ENCODE measurements at places on chromosomes 12 and 14.

- peak; percentile 69 for DNase-seq
Observed at GRCh38 chr12:48198672-48198971, 4.5 kb downstream of the OR10AD1 start.

GRCh38 chr12:40586823-40587222 lies 105.4 kb upstream of the CNTN1 start:
- no peak for DNase-seq

DNA sequence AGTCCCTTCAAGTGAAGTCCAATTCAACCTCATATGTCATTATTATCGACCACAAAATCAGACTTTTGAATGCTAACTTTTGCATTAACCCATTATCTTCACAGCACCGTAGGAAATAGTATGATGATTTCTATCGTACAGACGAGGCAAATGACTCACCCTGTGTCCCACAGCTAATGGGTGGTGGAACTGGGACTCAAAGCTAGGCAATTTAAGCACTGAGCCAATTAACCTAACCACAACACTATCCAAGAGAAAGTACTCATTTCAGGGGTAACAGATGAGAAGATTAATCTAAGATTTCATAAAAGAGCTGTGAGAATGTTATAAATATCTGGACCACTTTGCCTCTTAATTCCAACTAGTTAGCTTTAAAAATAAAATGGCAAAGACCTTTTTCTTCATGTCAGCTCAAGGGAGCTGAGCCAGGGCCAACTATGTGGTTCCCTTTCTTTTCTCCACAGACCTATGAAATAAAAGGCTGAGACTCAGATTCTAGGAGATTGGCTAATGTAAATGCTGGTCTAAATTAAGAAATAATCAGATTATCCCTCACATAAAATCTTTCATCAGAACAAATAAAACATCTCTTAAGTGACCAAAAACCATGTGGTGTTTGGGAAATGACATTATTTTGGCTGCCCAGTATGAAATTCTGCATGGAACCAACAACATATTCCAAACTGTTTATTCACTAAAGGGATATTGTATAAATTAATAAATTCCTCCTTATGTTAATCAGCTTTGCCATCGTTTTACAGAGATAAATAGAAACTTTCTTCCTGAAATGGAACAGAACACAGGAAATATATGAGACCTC lies 4.9 kb downstream of the PTGER2 start:
- no peak for DNase-seq

GRCh38 chr12:28440081-28440608 lies 249.9 kb downstream of the CCDC91 start:
- no peak for DNase-seq

GRCh38 chr14:61927060-61927459 lies 164.8 kb downstream of the SNAPC1 start:
- DNase-seq = no peak

DNA sequence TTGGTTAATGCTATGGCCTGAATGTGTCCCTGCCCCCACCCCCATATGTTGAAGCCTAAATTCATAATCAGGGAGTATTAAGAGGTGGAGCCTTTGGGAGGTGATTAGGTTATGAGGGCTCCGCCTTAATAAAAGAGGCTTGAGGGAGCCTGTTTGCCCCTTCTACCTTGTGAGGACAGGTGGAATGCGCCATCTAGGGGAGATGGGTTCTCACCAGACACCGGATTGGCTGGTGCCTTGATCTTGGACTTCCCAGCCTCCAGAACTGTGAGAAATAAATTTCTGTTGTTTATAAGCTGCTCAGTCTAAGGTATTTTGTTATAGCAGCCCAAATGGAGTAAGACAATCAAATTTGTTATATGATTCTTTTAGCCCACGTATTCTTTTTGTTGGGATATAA lies 148.3 kb downstream of the PTCSC3 start:
- DNase-seq = no peak

DNA sequence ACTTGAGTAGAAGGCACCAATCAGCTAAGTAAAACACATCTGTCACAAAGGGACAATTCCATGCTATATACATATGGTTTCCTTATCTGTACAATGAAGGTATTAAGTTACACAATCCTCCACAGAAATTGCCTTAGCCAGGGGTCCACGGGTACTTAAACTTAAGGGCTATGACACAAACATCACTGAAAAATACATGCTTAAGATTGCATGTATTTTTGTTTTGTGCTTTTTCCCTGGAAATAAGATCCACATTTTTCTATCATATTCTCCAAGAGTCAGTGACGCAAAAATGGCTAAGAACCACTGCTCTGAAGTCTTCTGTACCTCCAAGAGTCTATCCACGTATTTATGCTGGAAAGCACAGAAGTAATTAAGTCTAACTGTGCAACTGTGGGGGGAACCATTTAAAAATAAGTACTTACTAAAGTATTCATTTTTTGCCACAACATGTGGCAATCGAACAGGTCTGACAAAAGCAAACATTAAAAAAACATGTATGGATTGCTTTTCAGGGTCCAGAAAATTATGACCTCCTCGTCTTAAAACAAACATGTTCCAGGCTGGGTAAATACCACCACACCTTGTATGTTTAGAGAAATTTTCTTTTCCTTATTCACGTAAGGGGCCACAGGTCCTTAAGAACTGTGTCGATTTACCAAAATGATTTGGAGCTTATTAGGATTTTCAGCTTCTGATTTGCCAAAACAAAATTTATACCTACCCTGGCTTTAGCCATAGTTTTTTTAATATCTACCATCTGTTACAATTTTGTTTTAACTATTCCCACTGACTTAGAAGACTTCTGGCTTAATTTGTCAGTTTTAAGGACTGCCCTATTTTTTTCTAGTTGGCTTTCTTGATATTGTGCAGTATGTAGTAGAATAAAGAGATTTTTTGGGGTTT lies 2.8 kb downstream of the SLC38A2 start:
- DNase-seq = no peak

- no peak for DNase-seq
Observed at GRCh38 chr12:122265886-122266229, 436 bp downstream of the VPS33A start.

DNA sequence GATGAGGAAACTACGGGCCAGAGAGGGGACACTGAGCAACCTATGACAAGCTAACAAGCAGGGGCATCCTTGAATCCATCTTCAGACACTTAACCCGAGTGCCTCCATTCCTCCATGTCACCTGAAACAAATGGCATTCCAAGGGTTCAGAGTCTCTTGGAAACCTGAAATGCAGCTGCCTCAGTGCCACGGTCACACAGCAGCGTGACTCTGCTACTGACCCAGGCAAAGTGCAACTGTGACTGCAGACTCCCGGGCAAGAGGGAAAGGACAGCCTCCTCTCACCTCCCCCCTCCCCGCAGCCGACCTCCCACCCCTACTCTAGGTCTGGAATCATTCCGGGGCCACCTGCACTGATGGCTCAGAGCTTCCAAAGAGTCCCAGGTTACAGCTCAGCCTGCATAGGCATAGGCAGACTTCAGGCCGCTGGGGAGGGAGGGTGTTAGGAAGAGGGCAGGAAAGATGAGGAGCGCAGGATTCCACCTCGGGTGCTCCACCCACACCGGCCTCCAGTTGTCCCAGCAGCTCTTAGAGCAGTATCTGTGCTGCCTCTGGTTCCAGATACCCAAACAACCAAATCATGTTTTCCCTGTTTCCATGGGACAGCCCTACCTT lies 53.2 kb downstream of the KCNK10 start:
- no peak for DNase-seq

DNA sequence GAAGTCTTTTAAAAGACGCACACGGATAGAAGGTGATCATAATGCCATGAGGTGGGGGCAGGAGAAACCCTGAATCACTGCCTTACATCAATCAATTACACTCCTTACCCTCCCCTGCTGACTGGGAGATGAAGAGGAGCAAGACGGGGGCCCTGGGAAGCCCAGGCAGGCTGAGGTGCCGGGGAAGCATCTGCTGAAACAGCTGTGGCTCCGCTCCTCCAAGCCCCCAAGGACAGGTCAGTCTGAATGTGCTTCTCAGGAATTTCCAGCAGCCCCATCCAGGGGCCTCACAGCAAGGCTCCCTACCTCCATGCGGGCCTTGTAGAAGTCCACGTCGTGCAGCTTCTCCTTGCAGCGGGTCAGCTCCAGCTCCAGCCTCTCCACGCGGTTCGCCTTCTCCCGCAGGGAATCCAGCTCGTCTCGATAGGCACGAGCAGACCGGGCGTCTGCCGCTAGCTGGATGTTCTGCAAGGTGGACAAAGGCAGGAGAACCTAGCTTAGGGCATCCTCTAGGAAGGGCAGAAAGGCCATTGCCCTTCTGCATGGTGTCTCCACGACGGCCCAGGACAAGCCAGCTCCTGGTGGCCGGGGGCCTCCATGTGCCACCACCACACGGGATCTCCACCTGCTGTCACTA lies 79.8 kb downstream of the CCDC88C start:
- no peak for DNase-seq

DNA sequence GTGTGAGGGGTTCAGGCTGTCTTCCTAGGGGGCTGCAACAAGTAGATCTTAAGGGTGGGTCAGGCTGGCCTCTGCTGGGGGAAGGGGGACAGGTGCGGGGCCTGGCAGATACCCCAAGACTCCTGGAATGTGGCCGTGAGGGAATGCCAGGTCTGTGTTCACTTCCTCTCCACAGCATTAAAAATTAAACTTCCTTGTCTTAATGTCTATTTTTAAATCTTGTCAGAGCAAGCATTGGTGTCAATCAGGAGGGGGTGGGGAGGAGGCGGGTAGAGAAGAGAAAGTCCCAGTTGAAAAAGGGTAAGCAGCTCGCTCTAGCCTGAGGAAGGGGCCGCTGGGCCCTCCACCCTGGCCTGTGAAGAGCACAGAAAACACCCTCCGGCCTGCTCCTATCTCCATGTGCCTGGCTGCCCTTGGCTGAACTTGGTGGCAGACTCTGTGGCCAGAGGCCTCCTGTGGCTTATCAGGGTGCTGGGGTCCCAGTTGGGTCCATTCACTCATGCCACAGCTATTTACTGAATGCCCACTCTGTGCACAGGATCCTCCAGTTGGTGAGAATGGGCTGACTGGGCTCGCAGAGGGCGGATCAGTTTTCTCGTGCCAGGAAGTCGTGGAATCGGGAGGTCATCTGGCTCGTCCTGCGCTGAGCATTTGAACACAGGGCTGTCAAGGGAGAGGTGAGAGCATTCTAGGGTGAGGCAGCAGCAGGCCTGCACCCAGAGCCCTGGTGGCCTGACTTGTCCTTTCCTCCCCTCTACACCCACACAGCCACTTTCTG lies 128.8 kb downstream of the TSPAN9 start:
- DNase-seq = peak; percentile 47

- DNase-seq = no peak
Observed at GRCh38 chr12:128056136-128056801, 210.7 kb upstream of the TMEM132C start.

- DNase-seq = no peak
Observed at GRCh38 chr14:52269982-52270381, 2.5 kb downstream of the PTGDR start.

DNA sequence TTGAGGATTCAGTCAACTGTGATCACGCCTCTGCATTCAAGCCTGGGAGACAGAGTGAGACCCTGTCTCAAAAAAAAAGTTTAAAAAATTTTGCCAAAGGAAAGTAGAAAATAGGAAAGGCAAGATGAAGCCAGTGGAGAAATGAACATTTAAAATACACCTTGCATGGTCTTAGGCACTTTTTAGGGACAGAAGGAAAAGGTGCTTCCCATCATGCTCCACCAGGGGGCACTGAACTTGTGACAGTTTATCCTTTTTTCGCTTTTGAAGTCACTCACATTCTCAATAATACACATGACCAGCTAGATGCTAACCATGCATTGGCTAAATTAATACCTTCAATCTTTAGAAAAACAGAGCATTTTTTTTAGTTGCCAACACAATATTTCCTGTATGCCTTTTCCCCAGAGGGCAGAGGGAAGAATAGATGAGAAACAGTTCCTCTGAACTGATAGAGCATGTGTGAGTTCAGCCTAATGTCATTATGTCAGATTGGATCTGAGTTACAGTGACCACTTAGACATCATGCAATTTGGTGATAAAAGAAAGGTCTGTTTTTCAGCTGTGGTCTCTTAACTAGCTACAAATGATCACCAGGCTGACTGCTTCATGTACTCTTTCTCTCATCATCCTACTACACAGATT lies 221.8 kb upstream of the SSTR1 start:
- DNase-seq = no peak

DNA sequence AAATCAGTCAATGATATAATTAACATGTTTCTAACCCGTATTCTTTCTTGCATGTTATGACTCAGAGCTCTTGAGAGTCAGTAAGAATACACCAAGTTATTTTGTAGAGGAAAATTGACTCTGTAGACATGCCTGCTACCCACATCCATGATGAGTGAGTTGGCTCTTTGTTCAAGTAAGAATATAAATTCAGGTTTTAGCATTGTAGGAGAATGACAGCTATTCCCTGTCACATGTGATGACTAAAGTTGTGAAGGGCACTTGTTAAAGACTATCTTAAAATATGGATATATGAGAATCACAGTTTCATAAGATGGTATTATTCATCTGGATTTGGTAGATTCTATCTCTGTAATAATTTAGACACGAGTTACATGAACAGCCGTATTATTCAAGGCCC lies 209.1 kb downstream of the CCDC59 start:
- DNase-seq = no peak

GRCh38 chr14:80176893-80177292 lies 34.4 kb downstream of the DIO2 start:
- no peak for DNase-seq

GRCh38 chr14:64536488-64537245 lies 3.9 kb upstream of the HSPA2 start:
- no peak for DNase-seq

GRCh38 chr14:83744891-83745290 lies 1785.1 kb upstream of the FLRT2 start:
- no peak for DNase-seq

DNA sequence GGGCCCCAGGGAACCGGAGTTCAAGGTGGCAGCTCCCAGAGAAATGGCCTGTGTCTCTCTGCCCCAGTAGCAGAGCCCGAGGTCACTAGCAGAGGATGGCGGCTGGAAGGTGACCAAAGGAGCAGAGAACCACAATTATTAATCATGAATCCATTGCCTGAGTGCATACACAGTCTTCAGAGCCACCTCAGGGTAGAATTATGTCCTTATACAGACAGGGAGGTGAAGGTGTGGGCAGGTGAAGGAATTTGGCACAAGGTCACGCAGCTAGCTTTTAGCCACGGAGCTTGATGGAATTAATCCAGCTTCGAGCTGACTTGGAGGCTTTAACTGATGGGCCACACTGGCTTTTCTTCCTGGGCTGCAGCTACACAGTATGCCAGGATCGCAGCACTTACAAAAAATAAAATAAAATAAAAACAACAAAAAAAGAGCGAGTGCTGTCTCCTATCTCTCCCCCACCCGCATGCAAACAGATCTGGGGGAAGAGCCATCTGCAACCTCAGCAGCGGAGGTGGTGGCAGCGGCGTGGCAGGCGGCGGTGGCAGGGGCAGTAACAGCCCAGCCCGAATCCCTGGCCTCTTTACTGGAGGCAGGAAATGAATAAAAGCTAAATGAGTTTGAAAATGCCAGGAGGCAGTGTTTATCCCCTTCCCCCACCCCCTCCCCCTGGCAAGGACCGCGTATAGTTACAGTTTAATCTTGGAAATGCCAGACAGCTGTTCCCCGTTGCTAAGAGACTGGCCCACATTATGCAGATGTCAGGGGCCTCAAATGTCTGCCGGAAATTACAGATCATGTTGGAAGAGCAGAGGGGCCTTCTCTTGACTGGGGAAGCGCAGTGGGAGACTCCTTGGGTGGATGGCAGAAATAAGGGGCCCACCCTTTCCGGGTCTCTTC lies 93.5 kb downstream of the LRRC74A start:
- peak; percentile 62 for DNase-seq

- no peak for DNase-seq
Observed at GRCh38 chr12:112979041-112979680, 842 bp downstream of the OAS2 start.

All from pancreas (tissue), 10 donors.